SW480 (cell line): ENCODE measurements at places on chromosomes 2 and 18.

GRCh38 chr2:145460112-145460511 is 940.2 kb upstream of the ZEB2 start:
- no peak for DNase-seq

DNA sequence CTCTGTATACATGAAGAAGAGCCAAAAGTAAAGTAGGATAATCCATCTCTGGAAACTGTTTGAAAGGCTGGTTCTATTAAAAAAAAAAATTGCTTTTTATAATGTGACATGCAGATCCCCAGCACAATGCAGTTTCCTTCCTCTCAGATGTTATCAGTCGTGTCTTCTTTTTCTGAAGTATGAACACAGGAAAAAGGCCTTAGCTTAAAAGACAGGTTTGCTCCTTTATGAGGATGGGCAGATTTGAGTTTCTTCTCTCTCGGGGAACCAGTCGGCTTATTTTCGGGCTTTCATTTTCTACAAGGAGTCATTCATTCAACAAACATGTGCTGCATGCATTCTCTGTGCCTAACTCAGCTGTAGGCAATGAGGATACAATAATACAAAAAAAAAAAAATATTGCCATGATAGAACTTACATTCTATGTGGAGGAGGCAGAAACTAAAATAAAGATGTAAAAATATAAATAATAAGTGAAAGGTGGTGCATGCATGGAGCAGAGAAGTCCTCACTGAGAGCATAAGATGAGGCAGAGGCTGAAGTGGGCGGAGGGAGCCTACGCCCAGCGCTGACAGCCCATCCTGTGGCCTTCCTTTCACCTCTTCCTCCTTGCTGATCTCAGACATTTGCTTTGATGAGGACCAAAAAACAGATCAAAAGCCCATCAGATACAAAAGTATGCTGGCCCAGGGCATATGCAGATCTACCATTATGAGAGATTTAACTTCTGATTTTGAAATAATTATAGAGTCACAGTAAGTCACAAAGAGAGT is at the start of gene CD226:
Gene CD226, minus strand, starts transcription at position 513 of the 773 bp plus-strand sequence. Its CDS starts 467 bp downstream, at position 46.
- DNase-seq = no peak

- DNase-seq = peak; percentile 8
Observed at GRCh38 chr2:186717320-186718007, 23.6 kb downstream of the FAM171B start.

- no peak for DNase-seq
Observed at GRCh38 chr18:48983793-48984437, 33.1 kb upstream of the SMAD7 start.
